ENCODE measurements at places on chromosomes 13 and 19.

GRCh38 chr13:73111331-73111730, 52.5 kb downstream of the KLF5 start:
- no peak for DNase-seq

DNA sequence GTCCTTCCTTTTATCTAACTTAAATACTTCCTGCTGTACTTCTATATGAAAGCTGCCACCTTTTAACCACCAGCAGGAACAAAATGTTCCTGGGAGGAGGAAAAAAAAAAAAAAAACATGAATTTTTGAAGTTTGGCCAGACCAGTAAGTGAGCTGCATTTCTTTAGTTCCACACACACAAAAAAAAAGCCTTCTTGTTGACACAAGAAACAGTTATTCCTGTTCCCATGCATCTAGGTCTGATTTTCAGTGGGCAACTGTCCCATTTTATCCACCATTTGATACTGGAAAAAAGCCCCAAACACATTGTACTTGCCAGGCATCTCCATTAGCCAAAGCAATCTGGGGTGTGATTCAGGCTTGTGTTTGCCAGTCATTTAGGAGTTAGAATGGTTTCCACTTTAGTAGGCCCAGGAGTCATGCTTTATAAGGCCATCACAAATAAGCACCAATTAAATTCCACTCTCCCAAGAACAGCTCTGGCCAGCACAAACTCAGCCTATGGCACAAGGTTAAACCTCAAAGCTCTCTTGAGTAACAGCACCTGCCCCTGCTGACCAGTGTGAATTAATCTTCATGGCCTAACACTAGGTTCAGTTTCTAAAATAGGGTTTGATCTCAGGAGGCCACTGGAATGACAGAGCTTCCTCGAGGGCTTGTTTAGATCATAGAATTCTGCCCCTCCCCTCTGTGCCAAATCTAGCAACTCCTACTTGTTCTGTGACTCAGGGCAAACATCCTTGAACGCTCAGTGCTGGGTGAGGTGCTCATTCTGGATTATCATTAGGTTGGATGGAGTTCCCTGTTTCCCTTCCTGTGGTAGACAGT, 67.1 kb downstream of the NUFIP1 start:
- no peak for DNase-seq

DNA sequence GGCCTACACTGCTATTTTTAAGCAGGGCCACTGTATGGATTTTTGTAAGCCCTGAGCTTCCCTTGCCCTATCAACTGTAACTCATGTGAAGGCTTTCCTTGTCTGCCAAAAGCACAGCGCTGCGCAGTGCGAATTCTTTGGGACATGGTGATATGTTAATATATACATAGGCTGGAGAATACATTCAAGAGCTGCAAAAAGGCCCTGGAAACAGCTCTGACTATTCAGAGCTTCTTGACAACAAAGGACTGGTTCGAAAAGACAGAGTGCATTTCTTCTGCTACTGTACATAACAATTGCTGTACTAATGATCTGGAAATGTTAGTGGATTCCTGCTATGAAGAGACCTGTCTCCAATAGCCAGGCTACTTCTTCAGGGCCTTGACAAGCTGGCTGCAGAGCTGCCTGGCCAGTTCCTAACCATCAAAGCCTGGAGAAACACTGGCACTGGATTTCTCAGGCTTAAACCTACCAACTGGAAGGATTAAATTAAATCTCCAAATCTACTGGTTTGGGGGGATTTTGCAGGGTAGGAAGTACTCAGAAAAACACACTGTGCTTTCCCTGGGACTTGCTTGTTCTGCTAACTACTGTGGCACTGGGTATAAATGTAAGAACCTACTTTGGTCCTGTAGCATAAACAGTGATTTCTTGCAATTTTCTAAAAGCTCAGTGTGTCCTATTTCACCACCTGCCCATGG, 246.9 kb downstream of the DNAJC15 start:
- DNase-seq = no peak

DNA sequence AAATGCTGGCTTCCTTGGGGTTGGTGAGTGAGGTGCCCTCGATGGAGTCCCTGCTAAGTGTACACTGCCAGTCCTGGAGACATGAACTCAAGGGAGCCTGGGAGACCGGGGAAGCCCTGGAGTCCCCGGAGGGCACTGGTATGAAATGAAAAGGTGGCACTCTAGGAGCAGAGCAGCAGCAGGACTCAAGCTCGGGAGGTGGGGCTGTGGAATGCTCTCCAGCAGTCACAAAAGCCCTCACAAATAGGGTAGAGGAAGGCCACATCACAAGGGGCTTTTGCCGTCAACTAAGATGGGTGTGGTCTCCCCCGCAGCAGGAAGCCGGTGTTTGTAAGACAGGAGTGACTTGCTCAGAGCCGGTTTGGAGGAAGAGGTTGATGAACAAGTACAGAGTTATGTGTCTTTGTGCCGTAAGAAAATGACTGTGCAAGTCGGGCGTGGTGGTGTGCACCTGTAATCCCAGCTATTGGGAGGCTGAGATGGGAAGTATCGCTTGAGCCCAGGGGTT, 19.3 kb downstream of the CCNE1 start:
- DNase-seq = no peak

DNA sequence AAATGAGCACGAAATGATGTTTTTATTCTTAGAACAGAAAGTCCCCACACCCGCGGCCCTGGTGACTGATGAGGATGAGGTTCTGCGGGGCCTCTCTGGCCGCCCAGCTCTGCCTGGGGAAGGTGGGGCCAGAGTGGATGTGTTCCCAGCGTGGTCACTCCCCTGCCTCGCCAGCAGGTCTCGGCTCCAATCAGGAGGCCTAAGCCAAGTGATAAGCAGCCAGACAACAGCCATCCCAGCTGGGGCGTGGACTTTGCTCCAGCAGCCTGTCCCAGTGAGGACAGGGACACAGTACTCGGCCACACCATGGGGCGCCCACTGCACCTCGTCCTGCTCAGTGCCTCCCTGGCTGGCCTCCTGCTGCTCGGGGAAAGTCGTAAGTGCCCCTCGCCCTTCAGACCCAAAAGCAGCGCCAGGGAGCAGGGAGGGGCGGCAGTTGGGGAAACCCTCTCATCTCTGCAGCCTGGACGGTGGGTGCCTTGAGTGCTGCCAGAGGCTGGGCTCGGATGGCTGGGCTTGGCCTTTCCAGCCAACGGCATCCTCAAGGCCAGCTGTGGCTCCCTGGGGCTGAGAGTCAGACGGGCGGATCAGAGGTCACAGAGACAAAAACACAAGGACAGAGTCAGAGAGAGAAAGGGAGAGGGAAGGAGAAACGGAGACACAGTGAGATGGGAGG, at the start of gene F10:
Gene F10, plus strand, starts transcription at position 250 of the 676 bp plus-strand sequence. Its CDS starts 57 bp downstream, at position 307.
- no peak for DNase-seq

DNA sequence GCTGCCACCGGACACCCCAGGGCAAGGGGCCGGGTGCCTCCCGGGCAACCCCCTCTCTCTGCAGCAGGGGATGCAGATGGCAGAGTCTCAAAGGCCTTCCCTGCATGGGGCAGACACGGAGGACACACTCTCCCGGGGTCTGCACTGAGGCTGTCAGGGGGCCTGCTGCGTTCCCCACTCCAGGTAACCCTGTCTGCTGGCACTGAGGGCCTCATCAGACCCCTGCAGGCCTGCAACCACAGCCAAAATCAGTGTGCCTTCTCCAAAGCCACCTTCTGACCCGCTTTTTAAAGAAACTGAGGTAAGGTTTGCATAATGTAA, 93.9 kb downstream of the GNG7 start:
- no peak for DNase-seq

GRCh38 chr19:15828121-15828610, 12.7 kb upstream of the OR10H1 start:
- DNase-seq = no peak

DNA sequence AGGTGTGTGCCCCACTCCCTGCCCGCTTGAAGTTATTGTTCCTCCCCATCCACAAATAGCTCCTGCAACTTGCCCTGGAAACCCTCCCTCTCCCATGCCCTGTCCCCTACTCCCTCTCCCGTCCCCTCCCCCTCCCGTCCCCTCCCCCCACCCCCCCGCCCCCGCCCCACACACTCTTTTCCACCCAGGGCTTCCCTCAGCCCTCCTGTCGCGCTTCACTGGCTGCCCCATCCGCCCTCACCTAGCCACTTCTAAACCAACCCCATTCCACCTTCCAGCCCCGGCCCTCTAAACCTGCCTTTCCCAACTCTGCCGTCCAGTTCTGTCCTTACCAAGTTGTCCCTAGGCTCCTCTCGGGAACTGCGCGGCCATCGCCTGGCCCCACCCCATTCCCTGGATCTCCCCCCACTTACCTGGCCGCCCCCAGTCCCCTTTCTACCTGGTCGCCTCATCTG, 993 bp downstream of the RGL3 start:
- DNase-seq = no peak

GRCh38 chr19:1248786-1249297, 459 bp downstream of the MIDN start:
- no peak for DNase-seq

GRCh38 chr13:31755803-31756212, 16.5 kb downstream of the RXFP2 start:
- DNase-seq = no peak

- no peak for DNase-seq
These were observed 204.1 kb downstream of the KATNAL1 start for GRCh38 chr13:30103161-30103840.

DNA sequence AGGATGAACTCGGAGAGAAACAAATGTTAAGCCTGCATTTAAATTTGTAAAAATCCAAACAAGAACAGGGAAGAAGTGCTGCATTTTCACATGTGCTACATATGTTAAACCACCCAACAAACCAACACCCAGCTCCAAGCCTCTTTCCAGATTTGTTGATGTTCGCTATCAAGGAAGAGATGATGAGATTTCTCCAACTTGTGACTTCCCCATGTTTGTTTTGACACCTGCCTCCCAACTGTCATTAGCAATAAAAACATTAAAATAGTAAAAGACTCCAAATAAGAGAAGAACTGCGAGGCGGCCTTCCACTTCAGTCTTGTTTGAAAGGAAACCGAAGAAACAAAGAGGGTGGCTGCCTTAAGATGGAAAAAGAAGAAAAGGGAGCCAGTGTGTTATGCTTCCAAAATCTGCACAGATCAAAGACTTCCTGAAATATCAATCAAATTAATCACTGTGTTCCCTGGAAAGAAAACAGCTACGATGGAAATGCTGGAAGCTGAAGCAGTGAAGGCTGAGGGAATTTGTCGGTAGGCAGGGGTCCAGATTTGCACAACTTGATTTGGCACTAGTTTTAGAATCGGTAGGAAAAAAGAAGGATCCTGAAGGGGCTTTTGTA, 14.0 kb upstream of the GGACT start:
- DNase-seq = no peak

Data from NCI-H1048 (cell line).